ENCODE measurements at places on chromosomes 3 and 15.

DNA sequence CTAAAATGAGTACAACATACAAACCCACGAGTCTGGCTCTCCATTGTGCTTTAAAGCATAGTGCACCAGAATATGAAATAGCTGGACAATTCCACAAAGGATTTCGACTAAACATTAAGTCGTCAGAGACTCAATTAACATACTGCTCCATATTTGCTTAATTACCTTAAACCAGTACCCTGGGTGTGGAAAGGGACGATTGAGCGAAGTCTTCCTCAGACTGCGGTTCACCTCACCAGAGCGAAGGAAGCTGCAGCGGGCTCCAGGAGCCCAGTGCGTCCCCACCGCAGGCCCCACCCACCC lies 218 bp upstream of the TRPC1 start:
- no peak for DNase-seq

- DNase-seq = no peak
Observed at GRCh38 chr3:14289590-14290461, 111.2 kb downstream of the LSM3 start.

DNA sequence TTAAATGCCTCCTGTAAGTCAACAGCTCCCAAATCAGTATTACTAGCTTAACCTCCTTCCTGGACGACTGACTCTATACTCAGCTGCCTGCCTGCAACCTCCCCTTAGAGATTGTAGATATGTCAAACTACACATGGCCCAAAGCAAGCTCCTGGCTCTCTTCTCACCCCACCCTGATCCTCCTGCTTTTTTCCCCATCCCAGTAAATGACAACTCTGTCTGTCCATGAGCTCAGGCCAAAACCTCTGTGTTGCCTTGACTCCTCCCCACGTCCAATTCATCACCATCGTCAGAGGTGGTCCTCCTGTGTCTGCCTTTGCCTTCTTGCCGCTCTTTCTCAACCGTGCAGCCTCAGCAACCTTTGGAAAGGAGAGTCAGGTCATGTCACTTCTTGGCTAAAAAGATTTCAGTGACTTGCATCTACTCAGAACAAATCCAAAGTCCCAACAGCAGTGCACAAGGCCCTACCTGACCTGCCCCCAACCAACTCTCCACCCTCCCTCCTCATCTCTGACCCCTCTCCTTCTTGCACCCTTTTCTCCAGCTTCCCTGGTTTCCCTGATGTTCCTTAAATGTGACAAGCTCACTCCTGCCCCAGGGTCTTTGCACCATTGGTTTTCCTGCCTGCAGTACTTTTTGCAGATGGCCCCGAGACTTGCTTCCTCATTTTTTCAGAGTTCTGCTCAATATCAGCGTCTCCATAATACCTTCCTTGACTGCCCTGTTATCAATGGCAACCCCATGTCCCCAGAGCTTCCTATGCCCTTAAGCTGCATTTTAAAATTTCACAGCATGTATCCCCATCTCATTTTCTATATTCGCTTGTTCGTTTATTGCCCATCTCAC lies 52.8 kb downstream of the LSM3 start:
- DNase-seq = no peak

DNA sequence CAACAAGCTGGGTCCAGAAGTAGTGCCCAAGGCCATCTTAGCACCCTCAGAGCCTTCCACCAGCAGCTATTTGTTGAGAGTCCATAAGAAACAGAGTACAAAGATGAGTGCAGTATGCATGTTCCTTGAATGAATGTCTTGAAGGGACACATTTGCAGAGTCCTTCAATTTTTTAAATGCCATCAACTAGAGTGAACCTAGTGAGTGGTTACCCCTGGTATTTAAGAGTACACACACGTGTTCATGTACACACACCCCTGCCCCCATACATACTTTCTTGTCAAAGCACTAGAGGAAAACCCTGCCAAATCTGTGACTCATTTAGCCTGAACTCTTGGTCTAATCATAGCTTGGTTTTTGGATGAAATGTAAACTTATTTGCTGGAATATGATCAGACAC lies 84.5 kb upstream of the GALNT15 start:
- no peak for DNase-seq

- no peak for DNase-seq
Observed at GRCh38 chr3:133447750-133448477, 48.1 kb downstream of the BFSP2 start.

DNA sequence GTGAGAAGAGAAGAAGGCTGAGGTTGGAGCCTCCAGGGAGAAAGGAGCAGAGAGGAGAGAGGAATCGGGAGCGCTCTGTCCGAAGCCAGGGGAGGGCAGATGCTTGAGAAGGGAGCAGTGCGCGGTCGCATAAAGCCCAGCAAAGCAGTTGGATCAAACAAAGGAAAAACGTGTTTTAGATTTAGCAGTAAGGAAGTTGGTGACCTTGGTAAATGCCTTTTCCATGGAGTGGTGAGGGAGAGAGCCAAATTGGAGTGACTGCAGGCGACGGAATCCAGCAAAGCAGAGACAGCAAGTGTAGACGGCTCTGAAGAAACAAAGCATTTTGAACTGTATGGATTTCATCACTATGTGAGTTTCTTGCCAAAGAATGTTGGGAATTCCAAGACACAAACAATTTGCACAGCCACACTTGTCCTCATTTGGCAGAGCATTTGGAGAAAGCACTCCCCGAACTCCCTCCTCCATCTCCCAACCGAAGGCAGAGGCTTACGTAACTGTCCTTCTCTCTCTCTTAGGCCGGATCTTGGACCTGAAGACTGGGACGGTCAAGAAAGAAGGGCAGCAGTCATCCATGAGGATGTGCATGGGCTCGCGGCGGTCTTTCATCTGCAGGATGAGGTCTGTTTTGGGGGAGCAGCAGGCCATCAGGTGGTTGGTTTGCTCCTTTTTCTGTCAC lies 103.6 kb downstream of the ARNT2 start:
- no peak for DNase-seq

GRCh38 chr3:89059211-89059925 lies 48.1 kb upstream of the EPHA3 start:
- DNase-seq = no peak

GRCh38 chr3:183301937-183302580 lies 49.0 kb downstream of the B3GNT5 start:
- DNase-seq = no peak

GRCh38 chr3:4904811-4905695 lies 74.2 kb upstream of the BHLHE40 start:
- DNase-seq = no peak

- DNase-seq = no peak
Observed at GRCh38 chr3:23319366-23320312, 116.5 kb downstream of the UBE2E2 start.

Data from H7 (cell line).